Stimulated activated CD8-positive, alpha-beta memory T cell treated with anti-CD3 and anti-CD28 coated beads, Interleukin-12 subunit alpha, Interleukin-12 subunit beta, amount 100 ng/mL, for 1 hour (primary cell): ENCODE measurements at places on chromosomes 3 and 15.

DNA sequence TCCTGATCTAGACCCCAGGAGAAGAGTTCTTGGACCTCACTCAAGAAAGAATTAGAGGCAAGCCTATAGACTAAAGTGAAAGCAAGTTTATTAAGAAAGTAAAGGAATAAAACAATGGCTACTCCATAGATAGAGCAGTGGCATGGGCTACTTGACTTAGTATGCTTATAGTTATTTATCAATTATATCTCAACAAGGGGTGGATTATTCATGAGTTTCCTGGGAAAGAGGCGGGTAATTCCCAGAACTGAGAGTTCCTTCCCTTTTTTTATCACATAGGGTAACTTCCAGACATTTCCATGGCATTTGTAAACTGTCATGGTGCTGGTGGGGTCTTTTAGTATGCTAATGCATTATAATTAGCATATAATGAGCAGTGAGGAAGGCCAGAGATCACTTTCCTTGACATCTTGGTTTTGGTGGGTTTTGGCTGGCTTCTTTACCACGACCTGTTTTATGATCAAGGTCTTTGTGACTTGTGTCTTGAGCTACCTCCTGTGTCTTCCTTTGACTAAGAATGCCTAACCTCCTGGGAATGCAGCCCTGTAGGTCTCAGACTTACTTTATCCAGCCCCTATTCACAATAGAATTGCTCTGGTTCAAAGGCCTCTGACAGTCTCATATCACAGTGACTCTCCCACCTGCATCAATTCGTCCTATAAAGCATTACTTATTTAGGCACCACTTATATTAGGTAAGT lies 35.3 kb upstream of the PLSCR2 start:
- no peak for DNase-seq

DNA sequence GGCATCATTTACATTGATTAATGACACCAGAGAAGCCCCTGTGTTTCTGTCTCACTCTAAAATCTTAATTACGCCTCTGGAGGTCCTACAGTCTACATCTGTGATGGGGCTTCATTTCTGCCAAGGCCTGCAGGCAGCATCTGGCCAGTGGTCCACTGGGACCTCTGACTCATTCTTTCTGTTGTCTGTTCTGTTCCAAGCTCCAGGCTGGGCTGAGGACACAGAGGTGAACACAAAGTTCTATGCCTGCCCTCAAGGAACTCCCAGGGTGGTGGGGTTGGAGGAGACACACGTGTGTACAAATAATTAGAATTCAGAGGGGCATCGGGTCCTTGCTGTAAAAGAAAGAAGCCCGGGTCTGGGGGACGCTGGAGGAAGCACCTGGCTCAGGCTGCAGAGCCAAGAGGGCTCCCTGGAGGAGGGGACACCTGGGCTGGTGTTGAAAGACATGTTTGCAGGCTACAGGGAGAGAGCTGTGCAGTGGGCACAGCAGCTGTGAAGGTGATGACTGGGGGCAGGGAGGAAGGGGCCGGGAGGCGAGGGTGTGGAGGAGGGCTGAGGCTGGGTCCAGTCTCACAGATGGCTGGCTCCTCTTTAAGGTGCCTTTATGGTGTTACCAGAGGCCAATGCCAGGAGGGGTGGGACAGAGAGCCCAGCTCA lies 103.3 kb upstream of the PRR23E start:
- no peak for DNase-seq

DNA sequence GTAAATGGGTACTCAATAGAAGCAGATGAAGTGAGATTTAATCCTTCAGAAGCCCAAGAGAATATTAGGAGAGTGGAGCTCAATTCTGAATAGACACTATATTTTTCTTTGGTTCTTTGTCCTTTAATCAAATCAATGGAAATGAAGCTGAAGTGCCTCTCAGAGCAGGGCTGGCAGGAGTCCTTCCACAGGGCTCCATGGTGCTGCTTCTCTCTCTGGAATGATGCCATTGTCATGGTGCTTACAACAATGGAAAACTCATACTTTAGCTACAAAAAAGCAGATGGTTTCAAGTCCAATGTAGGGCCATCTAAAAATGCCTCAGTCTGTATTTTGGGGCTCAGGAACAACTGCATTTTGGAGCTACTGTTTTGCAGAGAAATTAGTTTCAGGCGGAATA lies 125.1 kb downstream of the SNRK start:
- DNase-seq = no peak

DNA sequence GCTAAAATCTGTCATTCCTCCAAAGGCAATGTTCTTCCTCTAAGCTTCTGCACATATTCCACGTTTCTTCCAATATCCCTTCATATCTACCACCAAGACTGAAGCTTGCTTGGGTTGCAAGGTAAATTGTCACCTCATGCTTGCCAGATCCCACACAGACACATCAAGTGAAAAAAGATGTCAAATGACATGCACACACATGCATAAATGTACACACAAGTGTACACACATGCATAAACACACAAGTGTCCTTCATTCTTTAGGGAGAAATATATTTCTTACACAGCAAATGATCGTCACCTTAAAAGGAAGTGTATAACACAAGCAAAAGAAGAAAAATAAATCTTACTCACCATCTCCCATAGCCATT lies 59.4 kb downstream of the CLASP2 start:
- DNase-seq = no peak

- DNase-seq = no peak
Observed at GRCh38 chr3:171384101-171384891, 75.9 kb downstream of the TNIK start.

- no peak for DNase-seq
Observed at GRCh38 chr3:100352296-100353231, 18.0 kb downstream of the NIT2 start.

GRCh38 chr15:85793641-85794597 lies 806 bp downstream of the KLHL25 start:
- DNase-seq = peak; percentile 18

- DNase-seq = no peak
Observed at GRCh38 chr3:187725224-187725623, 20.0 kb downstream of the BCL6 start.

DNA sequence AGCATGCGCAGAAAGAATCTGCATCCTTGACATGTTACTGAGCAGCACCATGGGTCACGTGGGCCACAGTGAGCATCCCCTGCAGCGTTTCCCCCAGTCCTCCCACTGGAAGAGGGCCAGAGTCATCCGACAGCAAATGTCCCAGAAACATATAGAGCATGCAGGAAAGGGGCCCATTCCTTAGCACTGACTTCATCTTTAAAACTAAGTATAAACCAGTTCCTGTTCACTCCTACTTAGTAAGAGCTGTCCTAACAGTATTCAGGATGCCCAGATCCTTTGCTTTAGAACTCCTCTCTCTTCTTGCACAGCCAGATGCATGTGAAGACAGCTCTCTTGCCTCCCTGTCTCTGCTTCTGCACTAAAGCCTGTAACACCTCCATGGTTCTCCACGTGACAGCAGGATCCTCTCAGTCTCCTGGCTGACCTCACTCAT lies 79.3 kb upstream of the OXTR start:
- DNase-seq = no peak

GRCh38 chr3:195068084-195069080 lies 202.6 kb downstream of the XXYLT1 start:
- DNase-seq = no peak

DNA sequence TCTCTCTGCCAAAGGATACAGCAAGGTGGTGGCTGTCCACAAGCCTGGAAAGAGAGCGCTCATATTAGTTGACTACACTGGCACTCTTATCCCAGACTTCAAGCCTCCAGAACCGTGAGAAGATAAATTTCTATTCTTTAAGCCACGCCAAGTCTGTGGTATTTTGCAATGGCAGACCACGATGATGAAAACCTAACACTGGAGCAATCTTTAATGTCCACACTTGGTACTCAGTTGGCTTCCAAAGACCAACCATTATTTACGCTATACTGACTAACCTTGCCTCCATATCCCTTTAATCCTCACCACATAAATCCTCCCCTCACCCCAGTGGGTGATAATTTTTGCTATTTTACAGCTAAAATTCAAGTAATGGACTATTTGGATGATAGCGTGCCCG lies 16.9 kb upstream of the LACTB start:
- DNase-seq = no peak

DNA sequence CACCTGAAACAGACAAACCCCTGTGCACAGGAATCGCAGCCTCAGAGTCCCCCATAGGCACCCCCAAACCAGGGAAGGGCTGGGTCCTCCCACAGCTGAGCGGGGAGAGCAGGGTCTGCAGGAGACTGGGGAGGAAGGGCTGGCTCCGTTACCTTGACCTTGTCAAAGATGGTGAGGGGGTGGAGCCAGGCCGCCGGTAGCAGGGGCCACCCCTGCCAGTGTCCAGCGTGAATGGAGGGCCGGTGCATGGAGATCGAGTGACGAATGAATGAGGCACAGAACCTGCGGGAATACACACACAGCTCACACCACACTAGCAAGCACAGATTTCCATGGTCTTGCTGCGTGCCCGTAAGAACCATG lies 102.2 kb downstream of the TMEM266 start:
- no peak for DNase-seq

DNA sequence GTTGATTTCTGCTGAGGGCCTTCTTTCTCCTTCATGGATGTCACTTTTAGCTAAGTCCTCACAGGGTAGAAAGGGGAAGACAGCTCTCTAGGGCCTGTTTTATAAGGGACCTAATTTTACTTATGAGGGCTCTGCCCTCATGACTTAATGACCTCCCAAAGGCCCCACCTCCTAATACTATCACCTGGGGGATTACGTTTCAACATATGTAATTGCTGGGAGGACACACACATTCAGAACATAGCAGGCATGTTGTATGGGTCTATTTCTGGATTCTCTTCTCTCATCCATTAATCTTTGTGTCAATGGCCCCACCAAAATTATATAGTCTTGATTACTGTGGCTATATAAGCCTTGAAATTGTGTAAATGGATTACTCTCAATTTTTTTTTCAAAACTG lies 255.0 kb downstream of the CLSTN2 start:
- no peak for DNase-seq

GRCh38 chr15:40445421-40445922 lies 4.7 kb downstream of the BAHD1 start:
- DNase-seq = no peak

DNA sequence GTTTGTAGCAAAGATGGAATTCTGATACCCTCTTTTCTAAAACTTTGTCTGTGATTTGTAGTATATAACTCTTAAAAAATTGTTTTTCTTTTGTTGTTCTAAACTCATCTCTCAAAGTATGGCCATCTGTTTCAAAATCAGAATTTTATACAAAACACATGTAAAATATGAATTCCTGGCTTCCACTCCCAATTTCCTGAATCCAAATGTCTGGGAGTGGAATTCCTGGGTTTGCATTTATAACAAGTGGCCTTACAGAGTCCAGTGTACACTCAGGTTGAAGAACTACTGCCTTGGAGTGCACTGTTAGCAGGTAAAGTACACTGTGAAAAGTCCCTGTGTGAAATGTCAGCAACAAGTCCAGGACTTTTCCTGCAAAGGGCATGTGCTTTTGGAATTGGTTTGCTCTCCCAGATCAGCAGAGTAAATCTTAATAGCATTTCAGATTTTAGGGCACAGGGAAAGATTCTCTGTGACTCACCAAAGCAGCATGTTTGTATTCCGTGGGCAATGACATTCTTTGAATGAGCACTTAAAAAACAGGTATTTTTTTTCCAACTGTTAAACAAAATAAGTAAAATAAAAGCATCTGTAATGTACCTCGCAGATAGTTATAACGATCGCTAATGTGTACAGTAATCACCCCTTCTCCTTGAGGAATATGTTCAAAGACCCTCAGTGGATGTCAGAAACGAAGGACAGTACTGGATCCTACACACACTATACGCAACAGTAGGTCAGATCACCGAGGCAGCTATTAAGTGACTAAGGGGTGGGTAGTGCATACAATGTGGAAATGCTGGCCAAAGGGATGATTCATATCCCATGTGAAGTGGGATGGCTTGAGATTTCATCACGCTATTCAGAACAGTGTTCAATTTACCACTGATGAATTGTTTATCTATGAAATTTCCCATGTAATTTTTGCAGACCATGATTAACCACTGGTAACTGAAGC lies 2.0 kb upstream of the CLDN16 start:
- DNase-seq = no peak

- DNase-seq = no peak
Observed at GRCh38 chr3:66661628-66662027, 160.8 kb upstream of the LRIG1 start.

DNA sequence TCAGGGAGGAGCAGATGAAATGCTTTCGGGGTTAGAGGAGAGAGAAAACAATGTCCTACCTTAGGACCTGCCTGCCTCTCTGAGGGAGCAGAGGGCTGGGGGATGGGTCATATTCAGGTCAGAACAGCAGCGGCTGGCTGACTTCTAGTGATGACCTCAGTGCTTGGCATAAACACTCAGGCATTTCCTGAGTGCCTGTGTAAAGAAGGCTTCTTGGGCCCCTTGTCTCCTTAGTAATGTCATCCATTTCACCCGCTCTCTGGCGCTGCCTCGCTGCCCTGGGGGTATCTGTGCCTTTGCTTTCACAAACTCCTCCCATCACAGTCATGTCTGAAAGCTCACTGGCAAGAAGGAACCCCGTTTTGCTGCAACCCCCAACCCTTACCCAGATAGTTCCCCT lies 82.9 kb upstream of the GSK3B start:
- DNase-seq = no peak
